LNCaP clone FGC (cell line): ENCODE measurements at places on chromosomes 16 and 17.

DNA sequence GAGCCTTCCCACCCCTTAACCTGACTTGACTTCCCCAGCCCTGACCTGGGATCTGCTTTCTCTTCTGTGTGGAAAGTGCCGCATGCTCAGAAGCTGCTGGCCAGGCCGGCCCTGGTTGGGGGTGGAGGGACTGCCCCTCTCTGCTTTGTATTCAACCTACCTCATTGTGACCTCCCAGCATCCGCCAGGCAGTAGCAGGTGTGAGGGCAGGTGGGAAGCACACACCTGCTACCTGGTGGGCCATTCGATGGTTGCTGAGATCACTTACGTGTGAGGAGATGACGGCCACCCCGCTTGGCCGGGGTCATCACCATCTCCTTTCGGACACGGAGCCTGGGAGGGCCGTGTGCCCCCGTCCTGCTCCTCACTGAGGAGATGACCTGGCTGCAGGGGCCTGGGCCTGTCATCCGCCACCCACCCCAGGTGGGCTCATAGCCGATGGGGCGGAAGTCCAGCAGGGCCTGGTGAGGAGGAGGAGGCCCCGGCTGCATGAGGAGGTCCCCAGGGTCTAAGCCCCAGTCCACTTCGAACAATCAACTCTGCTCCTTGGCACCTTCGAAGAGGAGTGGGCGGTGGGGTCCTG, 7.1 kb downstream of the CPNE7 start:
- DNase-seq = no peak

GRCh38 chr17:73575470-73576221, 68.6 kb downstream of the SDK2 start:
- DNase-seq = no peak

DNA sequence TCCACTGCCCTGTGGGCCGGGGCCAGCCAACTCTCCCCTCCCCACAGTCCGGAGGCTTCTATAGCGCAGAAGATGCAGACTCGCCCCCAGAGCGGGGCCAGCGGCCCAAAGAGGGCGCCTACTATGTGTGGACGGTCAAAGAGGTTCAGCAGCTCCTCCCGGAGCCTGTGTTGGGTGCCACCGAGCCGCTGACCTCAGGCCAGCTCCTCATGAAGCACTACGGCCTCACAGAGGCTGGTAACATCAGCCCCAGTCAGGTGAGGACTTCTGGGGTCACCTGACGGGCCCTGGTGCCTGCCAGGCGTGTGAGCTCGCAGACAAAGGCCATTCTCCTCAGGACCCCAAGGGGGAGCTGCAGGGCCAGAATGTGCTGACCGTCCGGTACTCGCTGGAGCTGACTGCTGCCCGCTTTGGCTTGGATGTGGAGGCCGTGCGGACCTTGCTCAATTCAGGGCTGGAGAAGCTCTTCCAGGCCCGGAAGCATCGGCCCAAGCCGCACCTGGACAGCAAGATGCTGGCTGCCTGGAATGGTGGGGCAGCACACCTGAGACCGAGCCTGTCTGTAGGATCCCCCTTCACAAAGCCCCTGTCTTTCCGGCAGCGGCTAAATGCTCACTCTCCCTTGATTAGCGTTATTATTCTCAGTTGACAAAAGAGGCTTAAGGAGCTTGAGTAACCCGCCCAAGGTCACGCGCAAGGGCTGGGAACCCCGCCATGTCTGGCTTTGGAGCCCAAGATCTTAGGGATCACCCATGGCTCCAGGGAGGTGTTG, 3.9 kb downstream of the SPATA20 start:
- DNase-seq = no peak

GRCh38 chr17:49830605-49831004, 17.3 kb downstream of the TAC4 start:
- no peak for DNase-seq

GRCh38 chr17:20066253-20066652, 57.1 kb downstream of the SPECC1 start:
- DNase-seq = no peak

GRCh38 chr16:87063543-87063942, 253.6 kb downstream of the C16orf95 start:
- no peak for DNase-seq

DNA sequence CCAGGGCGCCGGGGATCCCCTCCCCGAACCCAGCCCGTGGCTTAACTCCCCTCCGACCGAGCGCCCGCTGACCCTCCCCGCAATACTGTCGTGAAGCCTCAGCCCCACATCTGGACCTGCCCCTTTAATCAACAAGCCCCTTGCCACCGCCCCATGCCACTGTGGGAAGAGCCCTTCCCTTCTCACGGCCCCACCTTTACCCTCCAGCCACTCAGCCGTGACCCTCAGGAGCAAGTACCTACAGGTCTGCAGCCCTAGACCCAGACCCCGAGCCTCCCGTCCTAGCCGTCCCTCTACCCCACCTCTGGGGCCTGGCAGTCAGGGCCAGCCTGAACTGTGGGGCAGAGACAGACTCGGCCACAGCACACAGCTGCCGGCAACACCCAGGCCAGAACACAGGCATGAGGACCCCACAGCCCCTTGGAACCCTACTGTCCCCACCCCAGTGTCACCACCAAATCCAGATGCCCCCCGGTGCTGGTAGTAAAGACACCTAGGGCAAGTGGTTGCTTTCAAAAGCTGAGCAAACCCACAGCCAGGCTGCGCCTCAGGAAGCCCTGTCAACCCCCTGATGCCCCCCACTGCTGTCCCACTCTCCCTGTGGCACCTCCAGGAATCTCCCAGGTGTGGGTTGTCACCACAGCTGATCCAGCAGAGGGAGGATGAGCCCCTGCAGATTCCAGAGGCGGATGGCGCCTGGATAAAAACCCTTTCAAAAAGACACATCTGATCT, 1.4 kb downstream of the NXPH3 start:
- no peak for DNase-seq

DNA sequence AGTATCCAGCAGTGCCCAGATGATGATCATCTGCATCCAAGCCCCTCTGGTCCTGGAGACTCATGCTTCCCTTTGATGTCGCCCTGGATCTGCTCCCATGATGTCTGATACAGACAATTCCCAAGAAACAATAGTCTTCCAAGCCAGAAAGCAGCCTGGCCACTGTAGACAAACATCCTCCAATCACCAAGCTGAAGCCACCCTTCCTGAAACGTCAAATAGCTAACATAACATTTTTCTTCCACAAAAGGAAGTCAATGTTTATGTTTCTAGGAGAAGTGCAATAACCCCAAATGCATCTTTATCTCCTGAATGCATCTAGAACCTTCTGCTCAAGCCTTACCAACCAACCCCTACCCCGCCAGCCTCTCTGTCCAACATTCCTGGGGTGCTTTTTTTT, 1.2 kb upstream of the DPEP2 start:
- no peak for DNase-seq

DNA sequence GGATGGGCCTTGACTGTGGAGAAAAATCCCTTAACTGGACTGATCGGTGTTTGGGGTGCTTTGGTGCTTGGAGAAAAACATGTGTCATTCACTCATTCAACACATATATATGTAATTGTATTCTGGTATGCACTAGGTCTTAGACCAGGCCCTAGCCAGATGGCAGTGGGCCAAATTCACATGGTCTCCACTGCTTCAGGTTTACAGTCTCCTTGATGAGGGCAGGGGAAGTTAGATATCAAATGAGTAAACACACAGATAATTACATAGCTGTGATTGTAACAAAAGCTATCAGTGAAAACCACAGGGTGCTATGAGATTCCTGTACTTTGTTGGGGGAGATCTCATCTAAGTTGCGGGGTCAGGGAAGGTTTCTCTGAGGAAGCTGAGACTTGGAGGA, 78.8 kb downstream of the WWP2 start:
- no peak for DNase-seq

- no peak for DNase-seq
These were observed 135.0 kb downstream of the GSG1L start for GRCh38 chr16:27928542-27928941.

GRCh38 chr16:73547552-73548403, 499.9 kb upstream of the ZFHX3 start:
- DNase-seq = no peak

DNA sequence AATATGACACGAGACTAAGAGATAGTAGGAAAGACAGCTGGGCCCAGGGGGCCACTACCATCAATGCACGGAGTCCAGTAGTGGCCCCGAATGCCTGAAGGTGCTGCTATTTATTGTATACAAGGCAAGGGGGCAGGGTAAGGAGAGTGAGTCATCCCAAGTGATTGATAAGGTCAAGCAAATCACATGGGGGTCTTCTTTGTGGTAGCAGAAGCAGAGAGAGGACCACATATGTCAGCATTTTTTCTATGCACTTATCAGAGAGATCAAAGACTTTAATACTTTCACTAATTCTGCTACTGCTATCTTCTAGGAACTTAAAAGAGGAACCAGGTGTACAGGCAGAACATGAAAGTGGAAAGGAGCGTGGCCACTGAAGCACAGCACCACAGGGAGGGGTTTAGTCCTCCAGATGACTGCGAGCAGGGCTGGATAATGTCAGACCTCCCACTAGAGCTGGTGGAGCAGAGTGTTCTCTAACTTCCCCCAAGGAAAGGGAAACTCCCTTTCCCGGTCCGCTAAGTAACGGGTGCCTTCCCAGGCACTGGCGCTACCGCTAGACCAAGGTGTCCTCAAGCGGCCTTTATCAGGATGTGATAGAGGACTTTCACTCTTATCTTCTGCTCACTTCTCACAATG, 26.4 kb upstream of the ARL4D start:
- DNase-seq = no peak

GRCh38 chr17:72566671-72567484, 446.1 kb downstream of the SOX9 start:
- no peak for DNase-seq

DNA sequence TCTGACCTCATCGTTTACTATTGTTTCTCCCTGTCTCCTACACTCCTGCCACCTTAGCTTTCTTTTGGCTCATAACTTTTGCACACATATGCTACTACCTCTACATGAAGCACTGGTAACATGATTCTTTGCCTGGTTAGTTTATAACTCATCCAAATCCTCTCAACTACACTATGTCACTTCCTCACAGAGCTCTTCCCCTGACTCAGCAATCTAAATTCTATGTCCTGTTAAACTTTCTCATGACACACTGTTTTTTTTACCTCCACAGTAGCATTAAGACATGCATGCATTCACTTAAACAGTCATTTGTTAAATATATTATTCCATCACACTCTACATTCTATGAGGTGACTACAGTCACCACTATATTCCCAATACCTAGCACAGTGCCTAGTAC, 19.7 kb downstream of the APPBP2 start:
- DNase-seq = no peak

DNA sequence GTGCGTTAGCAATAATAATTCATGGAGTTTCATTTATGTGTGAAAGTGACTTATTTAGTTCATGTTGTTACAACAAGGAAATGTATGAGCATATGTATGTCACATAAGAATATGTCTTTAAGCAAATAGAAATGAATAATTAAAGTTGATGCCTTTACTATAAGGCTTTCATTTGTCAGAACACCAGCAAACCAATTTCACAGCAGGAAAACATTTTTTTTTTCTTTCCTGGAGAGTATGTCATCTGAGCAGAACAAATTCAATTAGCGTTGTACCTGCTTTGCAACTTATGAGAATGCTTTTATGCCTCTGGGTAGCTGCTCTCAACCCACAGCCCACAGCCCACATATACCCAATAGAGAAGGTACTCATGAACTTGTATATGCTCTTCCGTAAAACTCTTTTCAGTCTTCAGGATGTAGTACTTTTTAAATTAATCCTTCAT, 26.3 kb upstream of the APOH start:
- no peak for DNase-seq

DNA sequence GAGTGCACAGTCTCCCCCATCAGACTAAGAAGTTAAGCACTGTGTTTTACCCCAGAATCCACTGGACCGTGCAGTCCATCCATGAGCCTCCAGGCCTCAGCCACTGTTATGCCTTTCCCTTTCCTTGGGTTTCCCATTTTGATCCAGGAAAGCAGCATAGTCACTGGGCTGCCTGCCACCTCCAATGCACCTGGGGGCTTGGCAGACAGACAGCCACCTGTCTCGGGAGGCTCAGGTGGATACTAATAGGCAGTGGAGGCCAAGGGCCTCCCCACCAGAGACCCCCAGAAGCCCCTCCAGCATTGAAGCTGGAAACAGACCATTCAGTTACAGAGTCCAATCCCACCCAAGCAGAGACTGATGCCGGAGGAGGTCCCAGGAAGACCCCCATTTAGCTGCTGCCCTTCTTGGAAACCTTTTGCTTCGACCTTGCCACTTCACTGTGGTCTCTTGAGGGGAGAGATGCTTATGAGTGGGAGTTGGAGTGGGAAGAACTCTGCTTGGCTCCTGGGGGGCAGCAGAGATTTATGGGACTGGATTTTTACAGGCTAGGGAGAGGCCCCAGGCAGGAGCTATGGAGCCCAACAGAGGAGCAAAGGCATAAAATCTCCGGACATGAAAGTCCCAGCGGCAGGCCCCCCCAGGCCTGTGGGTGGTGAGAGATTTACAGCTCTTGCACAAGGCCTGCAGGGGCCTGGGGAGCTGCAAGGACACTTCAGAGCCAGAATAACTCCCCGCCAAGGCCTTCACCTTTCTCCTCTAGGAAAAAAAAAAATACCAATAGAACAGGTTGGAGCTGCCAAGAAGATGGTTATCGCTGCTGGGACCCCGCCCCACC, 12.2 kb upstream of the SP2 start:
- no peak for DNase-seq

DNA sequence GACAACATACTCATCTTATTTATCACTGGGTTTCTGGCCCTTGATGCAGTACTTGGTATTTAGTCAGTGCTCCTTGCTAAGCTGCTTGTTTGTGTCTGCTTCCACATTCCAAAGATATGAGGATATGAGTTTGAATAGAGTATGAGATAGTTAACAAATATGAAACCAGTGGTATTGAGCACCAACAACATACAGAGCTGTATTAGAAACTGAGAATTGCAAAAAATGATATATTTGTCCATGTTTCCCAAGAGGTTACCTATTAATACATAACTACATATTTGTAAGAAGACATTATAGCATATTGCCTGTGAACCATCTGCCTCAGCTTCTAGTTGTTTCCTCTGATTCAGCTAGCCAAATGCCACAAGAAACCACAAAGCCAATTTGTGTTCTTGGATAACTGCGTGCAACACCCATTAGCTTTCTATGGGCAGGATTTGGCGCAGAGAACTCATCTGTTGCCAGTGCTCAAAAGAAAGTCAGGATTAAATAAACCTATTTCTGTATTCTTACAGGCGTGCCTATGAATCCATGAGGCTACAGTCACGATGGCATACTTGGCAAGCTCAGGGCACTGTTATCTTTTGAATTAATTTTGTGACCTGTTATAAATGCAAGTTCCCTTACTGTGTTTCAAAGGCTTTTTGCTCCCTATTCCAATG, 194.4 kb downstream of the MAP2K6 start:
- DNase-seq = no peak

DNA sequence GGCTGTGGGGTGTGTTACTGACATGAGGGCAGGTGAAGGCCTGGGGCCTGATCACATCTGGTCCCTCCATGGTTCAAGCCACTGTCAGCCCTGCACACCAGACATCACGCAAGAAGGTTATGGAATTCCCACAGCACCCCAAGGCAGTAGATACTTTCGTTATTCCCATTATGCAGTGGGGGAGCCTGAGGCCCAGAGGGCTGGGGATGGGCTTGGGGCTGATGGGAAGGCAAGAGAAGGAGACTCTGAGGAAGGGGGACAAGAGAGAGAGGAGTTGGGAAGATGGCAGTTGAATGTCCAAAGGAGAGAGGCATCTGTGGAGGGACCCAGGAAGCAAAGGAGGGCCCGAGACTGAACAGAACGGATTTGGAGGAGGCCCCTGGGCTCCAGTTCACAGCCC, 34.7 kb downstream of the TRPV2 start:
- no peak for DNase-seq

- no peak for DNase-seq
These were observed 5.0 kb downstream of the TSR1 start for GRCh38 chr17:2331303-2331702.

GRCh38 chr17:74840989-74841666, 18.6 kb downstream of the GRIN2C start:
- no peak for DNase-seq

GRCh38 chr16:29231244-29231643, 175.3 kb downstream of the NPIPB11 start:
- DNase-seq = no peak
